ENCODE measurements at places on chromosomes 7 and 10.

- H3K27ac ChIP-seq: no peak overlapping the region
- no peak overlapping the region for H3K4me3 ChIP-seq
- H3K4me1 ChIP-seq: no peaks in the 10 kb centered on the region
- DNase-seq: no peak
- no peaks in the 10 kb centered on the region for H3K36me3 ChIP-seq
- H3K27me3 ChIP-seq: no peaks in the 10 kb centered on the region
These were observed 1.8 kb downstream of the PNLIPRP3 start for GRCh38 chr10:116429288-116429977.

- H3K36me3 ChIP-seq: no peaks in the 10 kb centered on the region
- no peak overlapping the region for H3K4me3 ChIP-seq
- no peaks in the 10 kb centered on the region for H3K4me1 ChIP-seq
- no peak for DNase-seq
These were observed 179.2 kb upstream of the BET1 start for GRCh38 chr7:94183289-94183749.

GRCh38 chr10:110746254-110746826 is 102.2 kb downstream of the RBM20 start:
- no peaks in the 10 kb centered on the region for H3K27me3 ChIP-seq
- H3K27ac ChIP-seq: no peak overlapping the region
- DNase-seq: peak; percentile 63
- no peak overlapping the region for H3K4me3 ChIP-seq
- peaks cover 6% of the 10 kb centered on the region for H3K4me1 ChIP-seq

DNA sequence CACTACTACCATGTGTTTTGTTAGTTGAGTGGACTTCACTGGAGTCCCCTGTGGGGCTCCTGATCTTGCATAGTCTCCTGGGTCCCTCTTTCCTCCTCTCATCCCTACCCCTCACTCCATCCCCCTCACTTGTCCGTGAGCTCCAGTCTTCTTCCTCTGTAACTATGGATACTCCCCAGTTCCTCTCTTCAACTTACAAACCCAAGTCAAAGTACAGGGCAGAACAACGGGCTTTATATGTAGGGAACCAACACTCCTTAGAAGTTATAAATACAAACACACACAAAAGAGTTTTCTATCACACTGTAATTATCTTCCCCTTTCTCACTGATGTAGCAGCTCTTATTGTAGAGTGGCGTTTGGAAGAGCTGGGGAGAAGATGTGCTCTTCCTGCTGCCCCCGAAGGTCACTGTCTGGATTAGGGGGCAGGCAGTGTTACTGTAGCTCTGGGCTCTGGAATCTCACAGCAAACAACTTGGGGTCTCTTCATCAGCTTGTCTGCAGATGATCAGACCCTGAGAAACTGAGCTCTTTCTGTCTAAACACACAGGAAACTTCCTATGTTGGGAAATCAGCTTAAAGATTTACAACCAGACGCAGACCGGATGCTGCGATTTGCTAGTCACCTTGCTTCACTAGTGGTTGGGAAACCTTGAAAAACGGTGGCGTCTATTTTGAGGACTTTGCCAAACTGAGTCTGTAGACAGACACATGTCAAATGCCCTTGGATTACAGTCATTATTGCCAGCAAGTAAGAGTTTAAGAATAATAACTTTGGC is 13.6 kb downstream of the SNX10 start:
- no peak overlapping the region for H3K27ac ChIP-seq
- no peak overlapping the region for H3K4me3 ChIP-seq
- H3K4me1 ChIP-seq: no peaks in the 10 kb centered on the region
- H3K36me3 ChIP-seq: no peaks in the 10 kb centered on the region
- no peaks in the 10 kb centered on the region for H3K27me3 ChIP-seq

DNA sequence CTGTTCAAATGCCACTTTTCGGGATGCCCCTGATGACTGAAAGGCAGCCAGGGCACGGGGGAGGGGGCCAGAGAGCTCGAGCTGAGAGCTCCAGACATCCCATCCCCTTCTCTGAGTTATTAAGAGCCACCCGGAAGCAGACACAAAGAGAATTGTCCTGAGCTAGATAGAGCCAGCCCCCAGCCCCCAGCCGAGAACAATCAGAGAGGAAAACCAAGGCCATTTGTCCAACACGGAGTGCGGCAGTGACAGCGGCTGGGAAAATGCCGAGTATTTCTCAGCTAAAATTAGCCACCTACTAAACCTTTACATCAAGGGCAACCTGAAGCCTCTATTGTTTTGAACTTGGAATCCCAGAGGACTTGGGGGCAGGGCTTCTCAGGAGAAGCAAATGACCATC is 51.0 kb downstream of the UNC5B start:
- no peaks in the 10 kb centered on the region for H3K36me3 ChIP-seq
- H3K27ac ChIP-seq: peak overlapping the region; percentile 75
- H3K4me3 ChIP-seq: no peak overlapping the region

GRCh38 chr7:70570029-70570428 is 561.9 kb upstream of the GALNT17 start:
- no peaks in the 10 kb centered on the region for H3K36me3 ChIP-seq
- peak overlapping the region; percentile 88 for H3K27ac ChIP-seq
- DNase-seq: no peak
- H3K4me1 ChIP-seq: peaks cover 20% of the 10 kb centered on the region
- H3K4me3 ChIP-seq: no peak overlapping the region
- H3K27me3 ChIP-seq: no peaks in the 10 kb centered on the region

DNA sequence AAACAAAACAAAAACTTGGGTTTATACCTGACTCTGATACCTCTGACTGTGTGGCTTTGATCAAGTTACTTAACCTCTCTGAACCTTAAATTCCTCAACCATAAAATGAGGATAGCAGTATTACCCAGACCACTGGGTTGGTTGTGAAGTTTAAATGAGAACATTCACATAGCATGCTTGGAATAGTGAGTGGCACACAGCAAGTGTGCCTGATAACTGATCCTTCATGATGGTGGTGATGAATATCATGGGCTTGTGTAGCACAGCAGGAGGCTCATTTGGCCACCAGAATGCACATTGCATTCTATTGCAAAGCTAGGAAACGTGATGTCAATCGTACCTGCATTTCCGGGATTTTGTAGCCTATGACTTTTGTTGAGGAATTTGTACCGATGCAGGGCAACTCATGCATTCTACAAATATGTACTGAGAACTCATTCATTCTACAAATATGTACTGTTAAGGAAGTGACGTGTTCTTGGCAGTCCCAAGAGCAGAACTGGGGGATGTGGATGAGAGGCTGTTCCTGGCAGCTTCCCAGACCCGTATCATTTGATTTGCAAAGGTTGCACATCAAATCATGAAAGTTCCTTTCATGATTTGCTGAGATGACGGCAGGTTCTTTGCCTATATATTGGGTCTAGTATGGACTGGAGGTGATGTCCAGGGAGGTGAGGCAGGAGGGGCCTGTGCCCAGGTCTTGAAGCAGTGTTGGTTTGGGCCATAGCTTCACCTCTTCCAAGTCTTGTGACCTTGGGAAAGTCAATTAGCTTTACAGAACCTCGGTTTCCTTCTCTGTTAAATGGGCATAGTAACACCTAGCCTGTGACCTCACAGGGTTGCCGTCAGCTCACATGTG is 94.6 kb upstream of the SMNDC1 start:
- no peak overlapping the region for H3K27ac ChIP-seq
- no peaks in the 10 kb centered on the region for H3K36me3 ChIP-seq
- no peak overlapping the region for H3K4me3 ChIP-seq
- H3K4me1 ChIP-seq: peaks cover 3% of the 10 kb centered on the region
- no peaks in the 10 kb centered on the region for H3K27me3 ChIP-seq

DNA sequence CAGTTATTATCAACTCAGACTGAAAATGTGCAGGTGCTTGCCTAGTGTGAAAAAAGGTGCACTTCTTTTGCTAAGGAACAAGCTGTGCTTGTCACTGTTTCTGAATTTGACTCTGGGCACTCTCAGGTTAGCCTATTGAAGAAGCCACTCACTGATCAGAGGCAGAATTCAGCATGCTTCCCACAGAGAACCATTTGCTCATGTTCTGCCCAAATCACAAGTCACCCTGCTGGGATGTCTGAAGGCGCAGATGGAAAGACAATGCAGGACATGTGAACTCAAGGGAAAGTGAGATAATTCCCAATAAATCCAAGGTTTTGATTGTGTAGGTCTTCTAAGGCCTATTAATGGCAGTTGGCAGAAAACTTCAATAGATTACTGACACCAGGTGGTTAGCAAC is 47.8 kb upstream of the CSTF2T start:
- H3K4me1 ChIP-seq: no peaks in the 10 kb centered on the region
- H3K27me3 ChIP-seq: no peaks in the 10 kb centered on the region
- H3K36me3 ChIP-seq: no peaks in the 10 kb centered on the region
- no peak for DNase-seq
- no peak overlapping the region for H3K27ac ChIP-seq
- no peak overlapping the region for H3K4me3 ChIP-seq

- H3K36me3 ChIP-seq: no peaks in the 10 kb centered on the region
- peak within 1 kb of the TSS; percentile 92 for H3K27ac ChIP-seq
- peak within 1 kb of the TSS; percentile 28 for H3K4me3 ChIP-seq
- no peaks in the 10 kb centered on the region for H3K27me3 ChIP-seq
These were observed at the start of gene ANKRD2 for GRCh38 chr10:97572214-97572989. ANKRD2 (plus strand) TSS chr10:97572779; CDS start chr10:97572789, 10 bp downstream.

DNA sequence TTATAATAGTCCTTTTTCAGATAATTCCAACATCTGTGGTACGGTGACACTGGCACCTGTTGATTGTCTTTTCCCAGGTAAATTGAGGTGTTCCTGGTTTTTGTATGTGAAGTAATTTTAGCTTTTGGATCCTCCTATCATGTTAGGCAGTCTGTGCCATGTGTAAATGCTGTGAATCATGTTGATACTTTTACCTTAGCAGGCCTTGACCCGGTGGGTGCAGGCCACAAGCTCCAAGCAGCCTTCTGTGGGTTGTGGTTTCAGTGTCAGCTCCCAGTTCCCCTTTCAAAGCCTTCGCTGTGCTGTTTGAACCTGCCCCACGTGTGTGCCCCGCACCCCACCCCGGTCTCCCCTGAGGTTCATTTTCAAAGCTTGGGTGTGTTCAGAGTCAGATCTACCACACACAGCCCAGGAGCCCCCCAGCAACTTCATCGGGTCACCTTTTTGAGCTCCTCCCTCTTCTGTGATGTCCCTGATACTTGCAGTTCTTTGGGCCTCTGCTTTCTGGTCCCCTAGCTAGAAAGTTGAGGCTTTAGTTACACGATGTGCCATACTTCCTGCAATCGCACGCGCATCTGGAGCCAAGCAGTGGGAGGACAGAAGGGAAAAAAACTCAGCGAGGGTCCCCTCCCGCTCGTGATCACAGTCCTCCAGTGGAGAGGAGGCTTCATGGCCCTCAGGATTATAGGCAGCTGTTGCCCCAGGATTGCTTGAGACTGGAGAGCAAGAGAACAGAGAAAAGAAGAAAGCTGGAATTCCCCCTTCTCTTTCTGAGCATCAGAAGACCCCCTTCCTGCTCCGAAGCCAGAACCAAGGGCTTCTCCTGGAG is 8.7 kb upstream of the BHLHA15 start:
- no peak overlapping the region for H3K27ac ChIP-seq
- H3K4me3 ChIP-seq: no peak overlapping the region
- no peaks in the 10 kb centered on the region for H3K27me3 ChIP-seq
- no peaks in the 10 kb centered on the region for H3K4me1 ChIP-seq

- no peak for DNase-seq
- H3K36me3 ChIP-seq: no peaks in the 10 kb centered on the region
- H3K27me3 ChIP-seq: no peaks in the 10 kb centered on the region
- no peak overlapping the region for H3K4me3 ChIP-seq
- peaks cover 23% of the 10 kb centered on the region for H3K4me1 ChIP-seq
These were observed 38.9 kb downstream of the TSPAN14 start for GRCh38 chr10:80492848-80493521.

DNA sequence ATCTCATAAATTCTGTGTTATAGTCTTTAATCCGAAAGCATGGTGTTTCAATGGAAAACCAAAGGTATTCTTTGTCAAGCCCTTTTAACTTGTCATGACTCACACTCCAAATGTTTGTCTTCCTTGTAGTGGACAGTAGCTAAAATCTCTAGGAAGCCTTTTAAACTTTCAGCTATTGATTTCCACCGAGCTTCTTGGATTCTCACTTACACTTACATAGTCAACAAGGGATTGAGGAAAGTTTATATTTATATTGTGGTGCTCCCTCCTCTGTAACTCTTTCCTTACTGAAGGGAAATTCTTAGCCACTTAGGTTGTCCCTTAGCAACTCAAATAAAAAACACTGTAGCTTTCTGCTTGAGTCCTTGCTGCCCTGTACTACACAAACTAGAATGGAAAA is 31.2 kb upstream of the GPR37 start:
- no peak overlapping the region for H3K4me3 ChIP-seq
- no peak for DNase-seq
- no peak overlapping the region for H3K27ac ChIP-seq
- no peaks in the 10 kb centered on the region for H3K27me3 ChIP-seq

- H3K4me3 ChIP-seq: no peak overlapping the region
- no peak for DNase-seq
- H3K27me3 ChIP-seq: no peaks in the 10 kb centered on the region
- H3K4me1 ChIP-seq: no peaks in the 10 kb centered on the region
These were observed 190.4 kb downstream of the PTPRN2 start for GRCh38 chr7:158396982-158397862.

DNA sequence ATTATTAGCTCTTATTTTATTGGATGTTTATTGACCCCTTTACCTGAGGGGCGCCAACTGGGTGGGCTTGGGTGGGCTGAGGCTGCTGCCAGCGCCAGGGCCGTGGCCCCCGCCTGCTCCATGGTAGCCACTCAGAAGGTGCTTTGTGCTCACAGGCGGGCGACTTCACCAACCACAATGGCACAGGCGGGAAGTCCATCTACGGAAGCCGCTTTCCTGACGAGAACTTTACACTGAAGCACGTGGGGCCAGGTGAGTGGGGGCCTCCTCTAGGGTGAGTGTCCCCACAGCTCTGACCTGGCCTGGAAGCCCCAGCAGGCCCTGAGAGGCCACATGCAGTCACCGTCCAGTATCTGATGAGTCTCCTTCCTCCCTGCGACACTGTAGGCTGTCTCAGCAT is 4.1 kb downstream of the PPIF start:
- no peaks in the 10 kb centered on the region for H3K36me3 ChIP-seq
- peaks cover 13% of the 10 kb centered on the region for H3K4me1 ChIP-seq
- no peaks in the 10 kb centered on the region for H3K27me3 ChIP-seq
- H3K27ac ChIP-seq: no peak overlapping the region
- H3K4me3 ChIP-seq: no peak overlapping the region

GRCh38 chr10:66555061-66555460 is 370.8 kb upstream of the LRRTM3 start:
- H3K27ac ChIP-seq: no peak overlapping the region
- H3K36me3 ChIP-seq: no peaks in the 10 kb centered on the region
- no peak for DNase-seq
- H3K4me3 ChIP-seq: no peak overlapping the region

GRCh38 chr7:49817279-49817678 is 43.8 kb downstream of the VWC2 start:
- H3K27me3 ChIP-seq: no peaks in the 10 kb centered on the region
- no peaks in the 10 kb centered on the region for H3K4me1 ChIP-seq
- H3K4me3 ChIP-seq: no peak overlapping the region
- no peak for DNase-seq
- no peak overlapping the region for H3K27ac ChIP-seq

DNA sequence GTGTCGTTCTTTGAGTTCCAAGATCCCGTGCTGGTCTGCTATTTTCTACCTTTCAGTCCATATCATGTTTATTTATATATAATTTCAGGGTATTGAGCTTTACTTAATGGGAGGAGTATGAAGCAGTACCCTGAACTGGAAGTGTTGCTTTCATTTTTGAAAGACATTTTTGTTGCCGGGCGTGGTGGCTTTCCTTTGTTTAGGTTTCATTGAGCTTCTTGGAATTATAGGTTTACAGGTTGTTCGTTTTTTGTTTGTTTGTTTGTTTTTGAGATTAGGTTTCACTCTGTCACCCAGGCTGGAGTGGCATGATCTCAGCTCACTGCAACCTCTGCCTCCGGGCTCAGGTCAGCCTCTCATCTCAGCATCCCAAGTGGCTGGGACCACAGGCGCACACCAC is 7.4 kb downstream of the ZNF487 start:
- no peaks in the 10 kb centered on the region for H3K36me3 ChIP-seq
- H3K4me1 ChIP-seq: no peaks in the 10 kb centered on the region
- H3K4me3 ChIP-seq: no peak overlapping the region
- no peaks in the 10 kb centered on the region for H3K27me3 ChIP-seq
- no peak overlapping the region for H3K27ac ChIP-seq

Measured in gastrocnemius medialis (tissue), 4 donors.